Mesothelial cell of epicardium (in vitro differentiated cells): ENCODE measurements at places on chromosomes 12 and 14.

DNA sequence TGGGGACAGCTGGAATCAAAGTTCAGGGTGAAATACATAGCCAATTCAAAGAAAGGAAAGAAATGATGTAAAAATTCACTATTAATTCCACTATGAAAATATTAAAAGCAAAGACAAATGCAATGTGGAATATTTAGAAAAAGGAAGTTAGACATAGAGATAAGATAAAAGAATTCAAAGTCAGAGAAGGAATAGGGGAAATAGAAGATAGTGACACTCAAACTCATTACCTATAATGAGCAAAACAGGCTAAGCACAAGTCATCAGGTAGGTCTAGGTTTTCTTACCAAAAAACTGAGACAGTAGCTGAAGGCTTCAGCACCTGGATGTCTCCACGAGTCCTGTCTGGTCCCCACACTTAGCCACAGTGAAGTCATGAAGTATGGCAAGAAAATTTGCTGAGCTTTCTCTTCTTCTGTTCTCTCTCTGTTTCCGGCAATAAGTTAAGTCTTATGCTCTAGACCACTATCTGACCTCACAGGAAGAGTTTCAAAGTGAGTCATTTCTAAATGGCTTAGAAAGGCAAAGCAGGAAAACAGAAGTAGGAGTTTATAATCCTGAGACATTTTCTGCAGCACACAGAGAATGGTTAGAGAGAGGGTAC is at the start of gene C3AR1:
Gene C3AR1 (minus strand): TSS at position 369 of the 604 bp plus-strand sequence. CDS start 6,174 bp downstream, outside the sequence.
- no peak for DNase-seq

GRCh38 chr12:90790747-90791146 is 164.2 kb downstream of the CCER1 start:
- DNase-seq, result no peak

GRCh38 chr12:108955225-108955835 is 65.5 kb downstream of the SVOP start:
- DNase-seq, result no peak

GRCh38 chr14:87935886-87936285 is 57.1 kb downstream of the GALC start:
- DNase-seq, result no peak

GRCh38 chr14:36048667-36049066 is 127.9 kb downstream of the PTCSC3 start:
- no peak for DNase-seq

DNA sequence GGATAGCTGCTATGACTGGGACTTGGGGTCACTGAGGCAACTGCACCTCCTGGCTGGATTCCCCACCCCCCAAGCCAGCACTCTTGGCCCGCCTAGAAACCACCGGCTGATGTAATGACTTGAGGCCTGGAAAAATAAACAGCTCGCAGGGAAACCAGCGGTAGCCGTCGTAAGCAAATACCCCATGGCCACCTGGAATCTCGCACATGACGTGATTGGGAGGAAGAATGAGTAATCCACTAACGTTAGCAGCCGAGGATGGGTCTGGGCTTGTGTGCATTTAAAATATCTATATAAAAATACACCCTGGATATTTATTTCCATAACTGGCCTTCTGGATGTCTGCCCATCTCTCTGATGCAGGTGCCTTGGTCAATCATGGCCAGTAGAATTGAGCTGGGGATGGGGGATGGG is 120.1 kb downstream of the SMOC1 start:
- DNase-seq, result no peak

- no peak for DNase-seq
Measured at GRCh38 chr12:18320036-18320617, 58.8 kb downstream of the PIK3C2G start.

DNA sequence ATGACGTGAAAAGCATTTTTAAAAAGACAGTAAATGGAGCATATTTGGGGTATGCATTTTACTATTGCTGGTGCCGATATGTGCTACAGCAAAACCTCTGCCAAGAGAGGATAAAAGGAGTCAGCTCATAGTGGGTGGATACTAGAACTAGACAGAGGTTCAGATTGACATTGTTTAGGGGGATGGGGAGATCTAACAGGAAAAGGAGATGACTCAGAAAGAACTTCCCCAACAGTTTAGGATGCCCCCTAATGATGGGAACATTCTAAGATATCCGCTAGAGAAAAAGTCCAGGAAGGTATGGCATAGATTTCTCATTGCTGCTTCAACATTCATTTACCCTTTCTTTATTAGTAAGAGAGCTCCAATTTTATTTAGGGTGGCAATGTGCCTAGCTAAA is 110.5 kb upstream of the CLEC14A start:
- DNase-seq, result no peak

DNA sequence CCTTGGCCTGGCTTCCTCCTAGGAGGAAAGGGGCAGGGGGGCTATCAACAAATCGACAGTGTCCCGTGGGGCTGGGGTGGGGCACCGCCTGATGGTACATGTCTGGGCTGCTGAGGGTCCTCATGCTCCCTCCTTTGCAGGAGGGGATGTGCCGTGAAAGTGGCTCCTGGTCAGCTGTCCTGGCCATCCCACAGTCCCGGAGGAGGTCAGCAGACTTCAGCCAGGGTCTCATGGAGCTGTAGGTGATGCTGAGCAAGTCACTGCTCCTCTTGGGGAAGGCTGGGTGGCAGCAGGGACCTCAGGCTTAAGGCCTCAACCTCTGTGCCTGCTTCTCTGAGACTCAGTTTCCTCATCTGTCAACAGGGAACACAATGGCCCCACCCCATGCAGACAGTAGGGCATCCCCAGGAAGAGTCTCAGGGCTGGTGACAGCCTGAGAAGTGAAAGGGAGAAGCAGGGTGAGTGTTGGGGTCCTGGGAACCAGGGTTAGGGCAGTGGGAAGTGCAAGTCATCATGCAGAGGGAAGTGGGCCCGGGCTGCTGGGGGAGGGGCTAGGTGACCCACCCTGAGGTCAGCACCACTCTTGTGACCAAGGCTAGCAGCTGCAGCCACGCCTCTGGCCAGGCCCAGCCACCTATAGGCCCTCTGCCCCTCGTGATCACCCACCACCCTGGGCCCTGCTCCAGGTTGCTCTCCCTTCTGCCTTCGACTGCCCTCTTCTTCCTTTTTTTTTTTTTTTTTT is 4.4 kb upstream of the TNFAIP2 start:
- no peak for DNase-seq

DNA sequence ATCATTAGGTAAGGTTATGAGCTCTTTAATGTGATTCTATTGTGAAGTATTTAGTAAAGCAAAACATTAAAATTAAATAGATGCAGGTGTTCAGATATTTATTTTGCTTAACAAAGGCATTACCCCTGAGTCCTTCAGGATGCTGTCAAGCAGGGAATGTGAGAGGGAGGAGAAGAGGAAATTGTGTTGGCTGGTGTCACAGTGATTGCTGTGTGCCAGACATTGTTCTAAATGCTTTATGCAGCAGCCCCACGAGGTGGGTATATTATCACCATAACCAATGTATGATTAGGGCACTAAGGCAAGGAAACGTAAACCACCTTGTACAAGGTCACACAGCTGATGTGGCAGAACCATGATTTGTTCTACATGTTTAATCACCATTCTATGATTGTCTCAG is 80.1 kb downstream of the STAB2 start:
- DNase-seq, result no peak

GRCh38 chr14:20632448-20632830 is 9.1 kb downstream of the OR6S1 start:
- DNase-seq, result no peak

DNA sequence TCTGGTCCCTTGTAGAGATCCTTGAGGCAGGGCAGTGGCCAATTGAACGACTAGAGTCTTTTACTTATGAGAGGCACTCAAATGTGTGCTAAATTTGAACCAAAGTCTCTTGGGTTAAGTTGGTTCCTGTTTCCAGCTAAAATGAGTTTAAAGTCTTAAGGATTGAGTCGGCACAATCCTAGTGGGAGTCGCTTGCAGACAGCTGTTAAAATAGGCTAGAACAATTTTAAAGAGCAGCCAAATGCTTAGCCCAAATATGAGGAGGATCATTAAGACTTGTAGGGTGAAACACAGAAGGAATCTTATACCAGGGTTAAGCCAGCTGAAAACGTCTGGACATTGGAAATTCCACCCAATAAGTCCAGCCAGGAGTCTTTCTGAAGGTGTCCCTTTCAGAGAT is 216.1 kb downstream of the NUBPL start:
- no peak for DNase-seq

DNA sequence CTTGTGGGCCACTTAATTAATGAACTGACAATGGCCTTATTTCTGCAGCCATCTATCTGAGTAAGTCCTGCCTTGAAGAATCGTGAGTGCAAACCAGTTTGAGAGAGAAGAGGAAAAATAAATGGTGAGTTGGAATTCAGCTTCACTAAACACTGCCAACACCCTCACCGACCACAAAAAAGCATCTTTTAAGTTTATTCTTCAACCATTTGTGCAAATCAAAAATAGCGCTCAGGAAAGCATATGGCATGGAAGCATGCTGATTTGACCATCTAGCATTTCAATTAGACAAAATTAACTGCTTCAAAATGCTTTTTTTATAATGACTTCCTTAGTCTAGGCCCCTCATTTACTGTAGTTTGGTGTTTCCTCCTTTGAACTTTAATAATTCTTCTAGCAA is 294.0 kb downstream of the PPFIA2 start:
- no peak for DNase-seq

DNA sequence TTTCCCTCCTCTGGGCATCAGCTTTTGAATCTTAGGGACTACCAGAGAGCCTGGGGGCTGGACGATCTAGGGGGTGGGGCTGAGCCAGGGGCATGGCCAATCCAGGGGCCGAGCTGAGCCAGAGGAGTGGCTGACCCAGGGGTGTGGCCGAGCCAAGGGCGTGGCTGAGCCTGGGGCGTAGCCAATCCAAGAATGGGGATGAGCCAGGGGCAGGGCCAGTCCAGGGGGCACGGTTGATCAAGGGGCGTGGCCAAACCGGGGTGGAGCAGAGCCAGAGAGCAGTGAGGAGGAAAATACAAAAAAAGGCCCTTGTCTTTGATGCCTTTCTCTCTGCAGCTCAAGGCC is 219.3 kb upstream of the NOS1 start:
- DNase-seq, result no peak

GRCh38 chr14:62691647-62692489 is 353.4 kb downstream of the KCNH5 start:
- DNase-seq, result no peak

- no peak for DNase-seq
Measured at GRCh38 chr12:19896534-19896933, 457.2 kb downstream of the AEBP2 start.

DNA sequence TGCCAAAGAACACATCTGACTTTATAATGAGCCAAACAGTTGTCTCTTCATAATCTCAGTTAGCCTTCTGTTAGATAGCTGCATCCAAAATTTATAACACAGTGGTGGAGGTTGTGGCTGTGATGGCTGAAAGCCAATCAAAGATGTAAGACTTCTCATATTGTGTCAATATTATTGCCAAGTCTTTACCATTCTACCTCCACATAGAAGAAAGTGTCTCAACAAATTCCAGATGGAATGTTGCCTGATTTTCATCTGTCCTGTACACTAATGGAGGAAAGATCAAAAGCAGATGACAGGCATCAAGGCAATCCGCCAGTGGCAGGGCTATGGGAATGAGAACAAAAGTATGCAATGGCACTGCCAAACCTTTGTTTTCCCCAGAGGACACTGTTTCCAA is 813.1 kb upstream of the NOVA1 start:
- DNase-seq, result no peak

DNA sequence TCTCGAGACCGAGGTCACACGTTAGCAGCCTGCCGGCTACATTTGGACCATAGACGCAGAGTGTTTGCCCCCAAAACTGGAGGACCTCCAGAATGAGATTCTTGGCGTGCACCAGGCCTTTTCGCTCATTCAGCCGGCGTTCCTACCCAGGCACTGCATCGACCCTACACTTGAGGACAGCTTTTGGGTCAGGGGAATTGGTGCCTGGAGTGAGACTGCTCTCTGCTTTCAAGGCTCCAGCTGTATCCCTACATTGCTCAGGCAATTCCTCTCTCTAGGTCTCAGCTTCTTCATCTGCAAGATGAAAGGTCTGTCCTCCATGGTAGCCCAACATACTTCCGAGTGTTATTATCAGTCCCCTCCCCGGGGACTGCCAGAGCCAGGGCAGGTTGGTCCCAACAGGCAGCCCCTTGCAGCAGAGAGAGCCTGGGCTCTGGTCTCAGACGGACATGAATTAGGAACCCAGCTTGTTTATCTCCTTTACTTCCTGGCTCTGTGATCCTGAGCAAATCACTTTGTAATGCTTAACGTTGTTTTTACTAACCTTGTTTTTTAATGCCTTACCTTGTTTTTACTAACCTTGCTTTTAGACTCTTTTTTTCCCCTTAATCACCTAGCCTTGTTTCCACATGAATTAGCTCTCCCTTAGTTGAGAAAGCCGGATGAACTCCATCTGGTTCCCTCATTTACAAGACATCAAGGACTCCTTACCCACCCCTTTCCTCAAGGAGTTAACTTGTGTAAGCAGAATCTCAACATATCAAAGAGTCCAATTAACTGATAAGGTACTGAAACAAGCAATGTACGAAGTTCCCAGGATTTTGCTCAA is 892 bp downstream of the TCHP start:
- no peak for DNase-seq

- no peak for DNase-seq
Measured at GRCh38 chr14:58107041-58107440, 45.0 kb downstream of the ARMH4 start.

GRCh38 chr14:43877351-43877960 is 629.6 kb downstream of the FSCB start:
- DNase-seq, result no peak

DNA sequence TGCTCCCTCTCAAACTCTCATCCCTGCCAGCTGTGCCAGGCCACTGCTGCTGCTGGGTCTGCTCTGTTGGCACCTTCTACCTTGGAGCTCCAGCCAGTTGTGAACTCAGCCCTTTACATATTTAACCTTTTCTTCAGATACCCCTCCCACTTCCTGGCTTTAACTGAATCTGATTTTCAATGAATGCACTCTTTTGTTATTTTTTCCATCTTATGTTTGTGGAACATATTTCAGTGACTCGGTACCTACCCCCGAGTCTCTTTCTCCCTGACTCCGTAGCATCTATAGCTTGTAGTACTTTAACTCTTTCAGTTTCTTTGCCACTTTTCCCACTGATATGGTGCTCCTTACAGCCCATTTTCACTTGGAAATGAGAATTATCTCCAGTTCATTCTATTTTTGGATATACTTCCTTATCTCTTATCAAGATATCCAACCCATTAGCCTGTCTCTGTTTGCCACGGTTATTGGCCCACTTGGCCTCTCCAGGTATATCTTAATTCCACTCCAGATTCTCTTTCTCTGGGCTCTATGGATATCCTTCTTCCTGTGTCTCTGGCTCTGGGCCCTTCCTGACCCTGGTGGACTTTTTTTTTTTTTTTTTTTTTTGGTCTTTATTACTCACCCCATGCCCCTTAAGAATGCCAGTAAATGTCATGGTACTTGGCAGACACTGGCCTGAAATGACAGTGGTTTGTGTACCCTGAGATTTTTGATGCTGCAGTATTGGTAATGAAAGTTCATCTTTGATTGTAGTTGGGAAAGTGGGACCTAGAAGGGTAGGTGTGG is 62.7 kb downstream of the PELI2 start:
- DNase-seq, result no peak

GRCh38 chr14:24051789-24052655 is at the start of gene CARMIL3:
TSS of gene CARMIL3 (plus strand) at chr14:24052009. CDS start at chr14:24052154, 145 bp downstream.
- peak; percentile 78 for DNase-seq
